Osteocyte (in vitro differentiated cells): ENCODE measurements at places on chromosomes 4 and X. TPM values are rescaled to one million over a fixed set of nuclear protein-coding genes. Genes with fewer than 3 reads are reported as not detected.
A peak's percentile ranks its signal among the peaks of the same experiment; 100 is the strongest.

- no peaks in the 10 kb centered on the region for H3K27me3 ChIP-seq
- H3K27ac ChIP-seq, result no peak overlapping the region
- H3K4me3 ChIP-seq, result no peak overlapping the region
- no peak for DNase-seq
These were observed 47.3 kb upstream of the GAB1 start for GRCh38 chr4:143289370-143289769.

DNA sequence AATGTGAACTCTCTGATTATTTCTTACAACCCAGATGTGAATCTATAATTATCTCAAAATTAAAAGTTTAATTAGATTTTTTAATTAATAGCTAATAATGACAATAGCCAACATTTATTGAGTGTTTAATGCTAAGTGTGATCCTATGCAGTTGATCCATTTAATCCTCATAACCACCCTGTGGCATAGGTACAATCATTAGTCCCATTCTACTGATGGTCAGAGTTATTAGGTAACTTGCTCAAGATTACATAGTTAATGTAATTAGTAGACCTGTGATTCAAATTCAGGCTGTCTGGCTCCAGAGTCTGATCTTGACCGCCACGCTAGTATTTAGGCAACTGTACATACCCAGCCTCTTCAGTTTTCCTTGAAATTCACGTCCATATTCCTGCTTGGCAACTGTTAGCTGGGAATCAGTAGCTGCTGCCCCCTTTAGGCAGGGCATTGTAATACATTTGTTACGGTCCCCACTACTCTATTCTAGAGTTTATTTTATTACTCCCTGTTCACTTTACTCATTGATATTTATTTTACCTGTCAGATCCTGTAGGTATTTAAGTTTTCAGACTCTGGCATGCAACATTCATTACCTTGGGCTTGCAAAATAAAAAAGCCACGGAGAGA is 20.6 kb upstream of the TEC start:
- DNase-seq, result no peak
- no peaks in the 10 kb centered on the region for H3K36me3 ChIP-seq
- no peak overlapping the region for H3K27ac ChIP-seq
- no peak overlapping the region for H3K4me3 ChIP-seq
- no peaks in the 10 kb centered on the region for H3K4me1 ChIP-seq

DNA sequence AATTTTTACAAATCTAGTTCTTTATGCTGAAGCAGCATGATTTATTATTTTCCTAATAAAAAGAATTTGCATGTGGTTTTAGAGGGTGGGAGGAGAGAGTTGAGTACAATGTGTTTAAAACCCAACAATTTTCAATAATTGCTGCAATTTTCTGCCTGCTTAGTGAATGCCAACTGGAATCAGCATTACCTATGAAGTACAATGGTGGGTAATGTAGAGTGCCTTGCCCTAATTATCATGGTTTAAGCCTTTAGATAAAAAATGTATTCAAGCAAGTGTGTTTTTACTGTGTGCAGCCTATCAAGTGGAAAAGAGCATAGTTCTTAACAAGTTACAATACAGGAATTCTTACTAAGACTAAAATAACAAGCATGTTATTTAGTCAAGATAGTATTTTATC is 77.9 kb upstream of the ANKRD50 start:
- H3K36me3 ChIP-seq, result peaks cover 4% of the 10 kb centered on the region
- no peak for DNase-seq
- H3K27ac ChIP-seq, result no peak overlapping the region
- peaks cover 10% of the 10 kb centered on the region for H3K4me1 ChIP-seq
- no peaks in the 10 kb centered on the region for H3K27me3 ChIP-seq
- no peak overlapping the region for H3K4me3 ChIP-seq

The HSFX3 gene
- total RNA-seq, result not detected in 2 replicates

DNA sequence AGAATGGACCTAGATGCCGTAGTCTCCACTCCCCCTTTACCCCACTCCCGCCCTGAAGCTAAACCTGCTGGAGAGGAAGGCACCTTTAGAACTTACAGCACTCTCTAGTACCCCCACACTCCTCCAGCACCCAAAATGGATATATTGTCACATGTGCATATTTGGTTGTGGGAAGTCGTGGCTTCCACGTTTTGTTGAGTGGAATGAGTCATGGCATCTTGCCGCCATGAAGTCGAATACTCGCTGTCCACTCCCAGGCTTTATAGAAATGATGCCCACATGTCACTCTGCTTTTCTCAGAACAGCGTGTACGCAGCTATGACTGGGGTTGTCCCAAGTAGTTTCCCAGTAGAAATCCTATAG is 545 bp downstream of the ABCE1 start:
- H3K36me3 ChIP-seq, result peaks cover 19% of the 10 kb centered on the region
- H3K4me3 ChIP-seq, result peak overlapping the region; percentile 98
- H3K27me3 ChIP-seq, result no peaks in the 10 kb centered on the region
- H3K4me1 ChIP-seq, result peaks cover 29% of the 10 kb centered on the region

GRCh38 chr4:1030559-1030958 is 19.1 kb downstream of the FGFRL1 start:
- H3K27me3 ChIP-seq, result no peaks in the 10 kb centered on the region
- no peak overlapping the region for H3K27ac ChIP-seq
- no peaks in the 10 kb centered on the region for H3K36me3 ChIP-seq
- peaks cover 14% of the 10 kb centered on the region for H3K4me1 ChIP-seq

The ZNF674 gene
- 6.1 and 8.8 TPM in 2 replicates for total RNA-seq

DNA sequence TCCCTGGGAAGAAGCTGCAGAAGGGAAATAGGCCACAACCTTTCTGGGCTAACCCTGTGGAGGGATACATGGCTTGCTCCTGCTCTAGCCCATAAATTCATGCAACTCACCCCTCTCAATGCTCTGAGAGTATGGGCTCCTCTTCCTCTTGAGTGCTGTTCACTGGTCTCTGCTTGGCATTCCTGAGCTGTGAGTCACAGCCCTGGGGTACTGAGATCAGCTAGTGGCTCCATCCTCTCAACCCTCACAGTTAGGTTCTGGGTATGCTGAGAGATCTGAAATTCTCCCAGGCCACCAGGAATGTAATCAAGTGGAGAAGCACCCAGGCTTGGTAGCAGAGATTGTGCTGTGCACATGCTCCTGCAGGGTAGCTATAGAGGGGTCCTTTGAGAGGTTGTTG is 60.6 kb upstream of the SPANXN2 start:
- H3K27ac ChIP-seq, result no peak overlapping the region
- no peak overlapping the region for H3K4me3 ChIP-seq
- no peaks in the 10 kb centered on the region for H3K4me1 ChIP-seq
- DNase-seq, result no peak
- no peaks in the 10 kb centered on the region for H3K27me3 ChIP-seq
- no peaks in the 10 kb centered on the region for H3K36me3 ChIP-seq

- DNase-seq, result no peak
- peaks cover 9% of the 10 kb centered on the region for H3K36me3 ChIP-seq
- H3K4me3 ChIP-seq, result peak within 1 kb of the TSS; percentile 63
- H3K27ac ChIP-seq, result peak within 1 kb of the TSS; percentile 63
- H3K27me3 ChIP-seq, result no peaks in the 10 kb centered on the region
- peaks cover 19% of the 10 kb centered on the region for H3K4me1 ChIP-seq
These were observed at the start of gene KCND1 for GRCh38 chrX:48971249-48972219. Gene KCND1, minus strand, starts transcription at chrX:48971844. Its CDS starts 1,573 bp downstream, at chrX:48970271.

The GLRA3 gene
- not detected in 2 replicates for total RNA-seq

The TRPC5OS gene
- total RNA-seq, result not detected in 2 replicates

The XKRX gene
- not detected in 2 replicates for total RNA-seq

DNA sequence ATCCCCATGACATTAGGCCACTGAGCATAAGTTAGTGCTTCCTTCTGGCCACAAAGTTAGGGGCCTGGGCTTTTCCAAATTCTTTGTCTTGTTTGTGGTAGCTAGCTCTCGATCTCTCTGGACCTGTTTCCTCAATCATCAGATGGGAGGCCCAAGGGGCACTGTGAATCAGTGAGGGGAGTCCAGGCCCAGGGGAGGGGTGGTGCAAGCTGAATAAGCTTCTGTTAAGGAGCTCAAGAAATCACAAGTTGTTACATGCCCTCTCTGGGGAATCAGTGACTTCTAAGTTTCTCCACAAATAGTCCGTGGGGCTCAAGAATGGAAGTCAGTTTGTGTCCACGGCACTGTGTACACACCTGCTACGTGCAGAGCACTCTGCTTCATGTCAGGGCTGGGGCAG is 15.1 kb downstream of the AWAT2 start:
- no peak for DNase-seq
- no peaks in the 10 kb centered on the region for H3K27me3 ChIP-seq
- H3K27ac ChIP-seq, result no peak overlapping the region
- no peaks in the 10 kb centered on the region for H3K36me3 ChIP-seq
- H3K4me3 ChIP-seq, result no peak overlapping the region

GRCh38 chr4:24809376-24809775 is 14.0 kb downstream of the SOD3 start:
- no peak overlapping the region for H3K4me3 ChIP-seq
- no peak overlapping the region for H3K27ac ChIP-seq
- DNase-seq, result no peak
- H3K4me1 ChIP-seq, result peaks cover 7% of the 10 kb centered on the region
- no peaks in the 10 kb centered on the region for H3K27me3 ChIP-seq

DNA sequence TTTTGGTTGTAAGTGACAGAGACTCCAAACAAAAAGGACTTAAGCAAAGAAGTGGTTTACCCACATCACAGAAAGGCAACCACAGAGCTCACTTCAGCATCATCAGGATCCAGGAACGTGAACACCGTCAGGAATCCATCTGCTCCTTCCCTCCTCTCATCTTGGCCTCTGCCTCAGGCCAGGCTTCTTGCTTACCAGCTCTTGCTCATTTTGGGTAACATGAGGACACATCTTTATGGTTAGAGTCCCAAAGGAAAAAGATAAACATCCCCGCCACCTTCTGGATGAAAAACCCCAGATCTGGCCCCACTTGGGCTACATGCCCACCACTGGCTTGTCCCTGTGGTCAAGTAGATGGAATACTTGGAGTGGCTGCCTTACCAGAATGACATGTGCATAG is 176.8 kb upstream of the RPL34 start:
- no peaks in the 10 kb centered on the region for H3K4me1 ChIP-seq
- no peak overlapping the region for H3K4me3 ChIP-seq
- no peak for DNase-seq
- H3K27me3 ChIP-seq, result peaks cover 22% of the 10 kb centered on the region

DNA sequence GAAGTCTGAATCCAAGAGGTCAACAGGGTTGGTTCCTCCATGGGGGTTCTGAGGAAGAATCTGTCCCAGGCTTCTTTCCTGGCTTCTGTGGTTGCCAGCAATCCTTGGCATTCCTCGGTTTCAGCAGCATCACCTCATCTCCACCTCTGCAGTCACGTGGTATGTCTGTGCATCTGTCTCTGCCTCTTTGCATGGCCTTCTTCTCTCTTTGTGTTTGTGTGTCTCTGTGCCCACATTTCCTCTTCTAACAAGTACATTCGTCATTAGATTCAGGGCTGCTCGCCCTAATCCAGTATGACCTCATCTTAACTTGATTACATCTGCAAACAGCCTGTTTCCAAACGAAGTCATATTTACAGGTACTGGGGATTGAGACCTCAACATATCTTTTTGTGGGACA is 114.0 kb downstream of the BCOR start:
- H3K27ac ChIP-seq, result no peak overlapping the region
- H3K4me1 ChIP-seq, result peaks cover 6% of the 10 kb centered on the region
- H3K27me3 ChIP-seq, result no peaks in the 10 kb centered on the region
- H3K4me3 ChIP-seq, result no peak overlapping the region
- no peaks in the 10 kb centered on the region for H3K36me3 ChIP-seq
- DNase-seq, result no peak

DNA sequence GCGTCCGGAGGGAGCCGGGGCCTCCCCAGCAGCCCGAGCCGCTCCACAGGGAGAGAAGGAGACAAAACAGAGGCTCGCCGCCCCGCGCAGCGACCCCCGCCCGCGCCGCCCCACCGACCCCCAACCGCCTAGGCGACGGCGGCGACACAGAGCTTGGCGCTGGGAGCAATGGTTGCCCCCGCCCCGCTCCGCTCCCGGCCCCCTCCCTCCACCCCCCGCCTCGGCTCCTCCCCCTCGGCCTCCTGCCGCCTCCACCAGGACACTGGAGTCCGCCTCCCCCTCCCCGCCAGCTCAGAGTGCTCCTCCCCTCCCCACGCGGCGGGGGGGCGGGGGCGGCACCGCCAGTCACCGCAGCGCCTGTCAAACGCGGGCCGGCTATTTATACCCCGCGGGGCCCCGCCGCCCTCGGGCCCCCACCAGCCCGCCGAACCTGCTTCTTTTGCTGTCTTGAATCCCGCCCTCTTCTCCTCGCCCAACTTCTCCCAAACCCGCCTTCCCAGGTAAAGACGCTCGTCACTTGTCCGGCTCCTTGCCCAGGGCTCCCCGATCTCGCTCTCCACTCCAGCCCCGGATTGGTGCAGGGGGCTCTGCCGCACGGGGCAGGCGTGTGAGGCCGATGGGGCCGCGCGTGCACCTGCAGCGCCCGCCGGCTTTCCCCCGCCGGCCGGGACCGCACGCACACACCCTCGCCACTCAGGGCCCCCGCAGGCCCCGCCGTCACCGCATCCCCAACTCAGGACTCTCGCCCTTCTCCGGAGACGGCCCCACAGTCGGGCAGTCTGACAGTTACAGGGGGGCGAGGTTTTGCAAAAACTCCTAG is at the start of gene ELF2:
Gene ELF2 (minus strand): TSS at position 170 of the 820 bp plus-strand sequence. CDS start 39,517 bp downstream, outside the sequence.
- no peaks in the 10 kb centered on the region for H3K27me3 ChIP-seq
- peak; percentile 96 for DNase-seq
- H3K27ac ChIP-seq, result peak within 1 kb of the TSS; percentile 97

- DNase-seq, result no peak
- peaks cover 2% of the 10 kb centered on the region for H3K4me1 ChIP-seq
- H3K27ac ChIP-seq, result no peak overlapping the region
- no peaks in the 10 kb centered on the region for H3K36me3 ChIP-seq
- peak overlapping the region; percentile 61 for H3K4me3 ChIP-seq
These were observed 54.6 kb upstream of the LHFPL1 start for GRCh38 chrX:112734290-112734689.

- H3K27me3 ChIP-seq, result peaks cover 9% of the 10 kb centered on the region
- no peaks in the 10 kb centered on the region for H3K4me1 ChIP-seq
- H3K27ac ChIP-seq, result no peak overlapping the region
- no peak for DNase-seq
- H3K36me3 ChIP-seq, result no peaks in the 10 kb centered on the region
These were observed 43.1 kb upstream of the BOD1L1 start for GRCh38 chr4:13670456-13671160.
